ENCODE measurements at places on chromosomes 11 and 22. TPM values are rescaled to one million over a fixed set of nuclear protein-coding genes. Genes with fewer than 3 reads are reported as not detected.

DNA sequence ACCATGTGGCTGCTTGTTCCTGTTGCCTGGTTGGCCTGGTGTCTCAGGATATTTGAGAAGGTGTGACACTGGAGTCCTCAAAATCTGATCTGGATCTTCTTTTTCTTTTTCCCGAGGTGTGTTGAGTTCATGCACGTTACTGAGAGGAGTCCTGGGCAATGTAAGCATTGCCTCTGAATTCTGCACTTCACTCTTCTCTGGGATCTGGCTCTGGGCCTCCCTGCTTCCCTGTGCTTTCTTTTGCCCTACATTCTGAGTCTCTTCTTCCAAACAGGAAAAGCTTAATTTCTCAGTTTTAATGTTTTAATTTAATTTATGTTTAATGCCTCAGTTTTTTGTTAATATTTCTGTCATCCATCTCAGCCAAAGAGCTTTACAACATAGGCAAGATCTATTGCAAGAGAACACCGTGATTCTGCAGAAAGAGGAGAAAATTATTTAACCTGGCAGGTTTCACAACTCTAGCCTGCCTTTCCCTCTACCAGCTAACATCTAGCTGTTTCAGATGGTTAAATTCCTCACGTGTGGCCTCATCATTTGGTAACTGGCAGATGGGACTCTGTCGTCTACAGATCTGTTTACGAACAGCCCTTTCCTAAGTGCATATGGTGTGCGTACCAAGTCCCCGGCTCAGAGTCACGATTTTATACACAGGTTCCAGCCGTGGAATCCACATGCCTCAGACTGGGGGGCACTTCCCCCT is 24.7 kb downstream of the LDLRAD3 start:
- no peak for DNase-seq

Gene HOATZ
- total RNA-seq: not detected

GRCh38 chr22:26579331-26579886 is 10.5 kb downstream of the TPST2 start:
- DNase-seq: no peak

GRCh38 chr11:837189-837989 is 4.6 kb downstream of the CD151 start:
- DNase-seq: no peak

DNA sequence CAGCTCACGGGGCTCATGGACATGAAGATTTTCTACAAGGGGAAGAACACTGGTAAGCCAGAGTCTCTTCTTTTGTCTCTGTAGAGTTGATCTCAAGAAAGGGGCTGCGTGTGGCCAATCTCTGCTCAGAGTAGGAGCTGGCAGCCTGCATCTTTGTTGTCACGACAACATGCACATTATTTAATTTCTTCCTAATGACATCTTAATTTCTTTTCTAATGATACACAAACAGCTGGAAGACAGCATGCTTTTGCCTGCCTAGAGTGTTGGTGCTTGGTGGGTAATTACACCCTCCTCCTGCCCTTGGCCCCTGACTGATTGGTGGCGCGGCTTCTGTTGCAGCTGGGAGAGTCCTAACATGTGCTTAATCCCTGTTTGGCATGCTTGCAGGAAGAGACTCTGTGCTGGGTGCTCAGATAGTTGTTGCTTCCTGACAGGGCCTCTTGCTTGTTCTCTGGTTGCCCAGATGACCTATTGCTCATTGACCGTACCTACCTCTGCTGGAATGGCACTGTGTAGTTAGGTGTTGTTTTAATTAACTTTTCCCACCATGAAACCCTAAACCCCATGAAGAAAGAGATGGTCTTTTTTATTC is 106.9 kb upstream of the SORL1-AS1 start:
- no peak for DNase-seq

Data from lung microvascular endothelial cell (primary cell).